ENCODE measurements at places on chromosomes 7 and 10. TPM values are rescaled to one million over a fixed set of nuclear protein-coding genes. Genes with fewer than 3 reads are reported as not detected.
A peak's percentile ranks its signal among the peaks of the same experiment; 100 is the strongest.

DNA sequence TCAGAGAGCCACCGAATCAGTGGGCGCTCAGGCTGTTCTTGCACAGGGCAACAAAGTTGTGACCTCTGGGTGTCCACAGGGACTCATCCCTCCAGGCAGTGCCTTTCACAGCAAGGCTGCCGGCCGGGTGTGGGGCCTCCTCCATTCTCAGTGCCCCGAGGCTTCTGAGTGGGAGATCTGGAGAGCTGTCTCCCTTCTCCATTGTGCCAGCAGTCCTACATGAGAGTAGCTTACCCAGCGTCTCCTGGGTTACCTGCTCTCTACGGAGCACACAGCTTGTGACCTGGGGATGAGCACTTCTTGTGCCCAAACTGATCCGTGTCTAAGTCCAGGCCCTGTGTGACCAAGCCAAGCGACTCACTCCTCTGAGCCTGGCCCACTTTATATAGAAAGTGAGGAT is 240.9 kb upstream of the GRB10 start:
- H3K27me3 ChIP-seq = no peaks in the 10 kb centered on the region
- DNase-seq = no peak
- H3K4me1 ChIP-seq = no peaks in the 10 kb centered on the region
- H3K36me3 ChIP-seq = no peaks in the 10 kb centered on the region
- no peak overlapping the region for H3K4me3 ChIP-seq
- H3K27ac ChIP-seq = no peak overlapping the region

- H3K36me3 ChIP-seq = no peaks in the 10 kb centered on the region
- peaks cover 14% of the 10 kb centered on the region for H3K27me3 ChIP-seq
Measured at GRCh38 chr7:90225181-90225580, 13.6 kb downstream of the STEAP2 start.

GRCh38 chr10:70432561-70433263 is 8.8 kb downstream of the NODAL start:
- H3K36me3 ChIP-seq = peaks cover 16% of the 10 kb centered on the region
- no peak overlapping the region for H3K27ac ChIP-seq
- peaks cover 10% of the 10 kb centered on the region for H3K4me1 ChIP-seq
- peak overlapping the region; percentile 35 for H3K4me3 ChIP-seq

GRCh38 chr10:45607276-45607675 is 65.3 kb downstream of the ZFAND4 start:
- peaks cover 1% of the 10 kb centered on the region for H3K36me3 ChIP-seq
- H3K4me3 ChIP-seq = no peak overlapping the region
- H3K4me1 ChIP-seq = no peaks in the 10 kb centered on the region
- no peaks in the 10 kb centered on the region for H3K27me3 ChIP-seq

GRCh38 chr7:36188266-36188665 is 35.2 kb downstream of the EEPD1 start:
- H3K4me1 ChIP-seq = peaks cover 3% of the 10 kb centered on the region
- H3K27me3 ChIP-seq = no peaks in the 10 kb centered on the region
- no peak overlapping the region for H3K4me3 ChIP-seq
- no peaks in the 10 kb centered on the region for H3K36me3 ChIP-seq

Gene TSPAN13
- total RNA-seq = 2.0 TPM

Gene CADPS2
- not detected for total RNA-seq

DNA sequence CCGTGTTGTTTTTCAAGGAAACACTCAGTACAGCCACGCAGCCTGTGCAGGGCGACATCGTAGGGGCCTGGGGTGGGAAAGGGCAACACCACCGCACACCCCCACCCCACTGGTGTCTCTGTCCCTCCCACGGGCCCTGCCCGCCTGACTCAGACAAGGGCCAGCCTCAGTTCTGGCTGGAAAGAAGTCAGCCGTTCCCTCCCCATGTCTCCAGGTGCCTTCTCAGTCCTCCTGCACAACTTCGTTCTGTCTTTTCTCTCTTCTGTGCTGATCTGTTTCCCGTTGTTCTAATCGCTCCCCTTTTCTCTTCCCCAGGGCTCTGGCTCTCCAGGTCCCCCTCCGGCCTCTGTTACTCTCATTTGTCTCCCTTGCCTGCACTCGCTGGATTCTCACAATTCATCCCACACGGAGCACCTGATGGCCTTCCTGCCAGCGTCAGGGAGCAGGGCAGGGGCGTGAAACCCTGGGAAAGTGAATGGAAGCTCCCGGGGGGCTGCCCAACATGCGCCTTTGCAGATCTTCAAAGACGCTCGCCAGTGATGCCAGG is 97.7 kb downstream of the WDR37 start:
- no peak for DNase-seq
- H3K4me3 ChIP-seq = no peak overlapping the region
- no peaks in the 10 kb centered on the region for H3K36me3 ChIP-seq

- H3K27me3 ChIP-seq = peaks cover 22% of the 10 kb centered on the region
- DNase-seq = no peak
- no peak overlapping the region for H3K4me3 ChIP-seq
Measured at GRCh38 chr7:143217806-143218205, 4.0 kb upstream of the TAS2R40 start.

GRCh38 chr7:50739744-50740435 is 42.8 kb downstream of the GRB10 start:
- peak; percentile 65 for DNase-seq
- no peaks in the 10 kb centered on the region for H3K27me3 ChIP-seq
- H3K36me3 ChIP-seq = no peaks in the 10 kb centered on the region
- H3K4me3 ChIP-seq = peak overlapping the region; percentile 54
- peaks cover 20% of the 10 kb centered on the region for H3K4me1 ChIP-seq

GRCh38 chr10:52895059-52895458 is 122.5 kb upstream of the MBL2 start:
- H3K4me3 ChIP-seq = no peak overlapping the region
- H3K4me1 ChIP-seq = no peaks in the 10 kb centered on the region
- H3K27me3 ChIP-seq = no peaks in the 10 kb centered on the region
- H3K27ac ChIP-seq = no peak overlapping the region

Gene ZNF722
- not detected for total RNA-seq

Gene ATP5MK
- 476 TPM for total RNA-seq

GRCh38 chr10:30828164-30828563 is 198.6 kb upstream of the LYZL2 start:
- H3K4me1 ChIP-seq = no peaks in the 10 kb centered on the region
- no peak overlapping the region for H3K27ac ChIP-seq
- no peaks in the 10 kb centered on the region for H3K27me3 ChIP-seq
- DNase-seq = no peak
- H3K36me3 ChIP-seq = no peaks in the 10 kb centered on the region
- H3K4me3 ChIP-seq = no peak overlapping the region

Gene EN2
- not detected for total RNA-seq

DNA sequence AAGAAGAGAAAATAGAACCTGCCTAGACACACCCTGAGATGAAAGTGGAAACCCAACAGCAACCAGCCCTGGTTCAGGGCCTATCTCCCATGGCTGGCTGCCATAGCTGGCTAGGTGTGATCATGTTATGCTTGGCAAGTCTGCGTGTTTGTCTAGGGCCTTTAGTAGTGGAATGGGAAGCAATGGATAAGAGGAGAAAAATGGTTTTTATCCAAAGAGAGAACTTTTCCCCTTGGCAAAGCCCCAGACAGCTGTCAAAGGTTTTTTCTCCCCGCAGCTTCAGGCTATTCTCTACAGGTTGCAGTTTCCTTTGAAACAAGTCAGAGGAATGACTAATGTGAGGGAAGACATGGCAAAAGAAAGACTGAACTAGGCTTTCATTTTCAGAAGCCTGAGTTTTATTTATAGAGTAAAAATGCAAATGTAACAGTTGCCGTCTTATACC is 161.5 kb downstream of the SEMA3D start:
- H3K27ac ChIP-seq = no peak overlapping the region
- no peak overlapping the region for H3K4me3 ChIP-seq
- H3K36me3 ChIP-seq = no peaks in the 10 kb centered on the region
- no peaks in the 10 kb centered on the region for H3K27me3 ChIP-seq

GRCh38 chr10:119754085-119754484 is 28.2 kb downstream of the INPP5F start:
- peaks cover 7% of the 10 kb centered on the region for H3K4me1 ChIP-seq
- H3K27me3 ChIP-seq = no peaks in the 10 kb centered on the region
- H3K4me3 ChIP-seq = no peak overlapping the region
- peaks cover 5% of the 10 kb centered on the region for H3K36me3 ChIP-seq

DNA sequence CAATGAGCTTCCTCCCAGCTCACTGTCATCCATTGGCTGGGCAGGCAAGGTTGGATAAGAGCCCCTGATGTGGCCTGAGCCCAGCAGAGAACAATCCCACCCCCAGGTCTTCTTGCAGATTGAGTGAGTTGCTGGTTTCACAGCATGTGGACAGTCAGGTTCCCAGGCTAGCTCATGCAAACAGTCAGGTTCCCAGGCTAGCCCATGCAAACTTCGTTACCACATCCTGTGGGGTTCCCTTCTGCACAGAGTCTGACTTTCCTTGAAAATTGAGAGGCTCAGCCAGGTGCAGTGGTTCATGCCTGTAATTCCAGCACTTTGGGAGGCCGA is 67.1 kb downstream of the TMEM130 start:
- H3K36me3 ChIP-seq = no peaks in the 10 kb centered on the region
- no peak overlapping the region for H3K4me3 ChIP-seq
- DNase-seq = no peak
- no peak overlapping the region for H3K27ac ChIP-seq

Gene SNX10
- 54.9 TPM for total RNA-seq

Gene OR2A12
- not detected for total RNA-seq

Gene CFAP58
- total RNA-seq = 1.1 TPM

- DNase-seq = no peak
- no peak overlapping the region for H3K4me3 ChIP-seq
- H3K27me3 ChIP-seq = peaks cover 39% of the 10 kb centered on the region
- H3K27ac ChIP-seq = no peak overlapping the region
Measured at GRCh38 chr10:124088915-124089314, 4.5 kb downstream of the CHST15 start.

DNA sequence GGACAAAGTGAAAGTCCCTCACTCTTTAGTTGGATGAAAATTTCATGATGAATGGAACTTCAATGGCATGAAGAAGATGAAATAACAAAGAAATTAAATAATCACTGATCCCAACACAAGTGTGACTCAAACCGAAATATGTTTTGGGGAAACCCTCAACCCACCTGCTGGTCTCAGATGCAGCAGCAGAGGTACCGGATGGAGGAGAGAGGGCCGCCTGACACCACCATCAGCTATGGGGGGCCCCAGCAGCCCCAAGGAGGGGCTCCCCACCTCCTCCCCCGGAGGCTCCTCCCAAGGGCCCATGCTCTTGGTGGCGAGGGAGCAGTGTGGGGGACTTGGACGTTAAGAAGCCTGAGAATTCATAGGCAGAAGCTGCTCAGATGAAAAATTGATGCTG is 137.2 kb upstream of the ADARB2 start:
- H3K4me3 ChIP-seq = no peak overlapping the region
- DNase-seq = no peak
- H3K27ac ChIP-seq = no peak overlapping the region

Gene HIBADH
- 23.1 TPM for total RNA-seq

Gene PDE6C
- not detected for total RNA-seq

GRCh38 chr7:94176694-94177200 is 172.6 kb upstream of the BET1 start:
- no peak for DNase-seq
- no peaks in the 10 kb centered on the region for H3K36me3 ChIP-seq
- peaks cover 7% of the 10 kb centered on the region for H3K4me1 ChIP-seq
- H3K27me3 ChIP-seq = peaks cover 12% of the 10 kb centered on the region
- no peak overlapping the region for H3K27ac ChIP-seq

DNA sequence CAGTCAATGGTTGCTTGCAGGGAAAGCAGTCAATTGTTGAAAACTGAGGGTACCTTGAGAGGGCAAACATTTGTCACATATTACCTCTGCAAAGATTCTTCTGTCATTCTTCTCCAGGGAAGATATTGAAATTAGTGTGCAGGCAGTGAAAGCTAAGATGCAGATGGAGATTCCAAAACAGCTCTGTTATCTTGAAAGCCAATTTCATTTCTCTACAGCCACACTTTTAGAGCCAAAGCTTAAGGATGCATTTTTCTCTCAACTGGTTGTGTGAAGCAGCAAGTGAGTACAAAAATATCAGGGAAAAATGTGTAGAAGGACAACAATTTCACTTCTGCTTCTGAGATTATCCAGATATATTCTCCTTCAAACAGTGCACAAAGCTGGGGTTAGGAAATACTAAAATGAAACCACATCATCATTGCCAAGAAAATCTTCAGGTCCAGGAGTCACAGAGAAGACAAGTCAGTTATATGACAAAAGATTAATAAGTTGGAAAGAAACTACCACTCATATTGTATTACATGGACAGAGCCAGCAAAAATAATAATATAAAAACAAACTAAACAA is 16.3 kb downstream of the SGMS1 start:
- H3K27ac ChIP-seq = no peak overlapping the region
- H3K27me3 ChIP-seq = peaks cover 2% of the 10 kb centered on the region
- DNase-seq = no peak
- H3K4me1 ChIP-seq = peaks cover 33% of the 10 kb centered on the region

DNA sequence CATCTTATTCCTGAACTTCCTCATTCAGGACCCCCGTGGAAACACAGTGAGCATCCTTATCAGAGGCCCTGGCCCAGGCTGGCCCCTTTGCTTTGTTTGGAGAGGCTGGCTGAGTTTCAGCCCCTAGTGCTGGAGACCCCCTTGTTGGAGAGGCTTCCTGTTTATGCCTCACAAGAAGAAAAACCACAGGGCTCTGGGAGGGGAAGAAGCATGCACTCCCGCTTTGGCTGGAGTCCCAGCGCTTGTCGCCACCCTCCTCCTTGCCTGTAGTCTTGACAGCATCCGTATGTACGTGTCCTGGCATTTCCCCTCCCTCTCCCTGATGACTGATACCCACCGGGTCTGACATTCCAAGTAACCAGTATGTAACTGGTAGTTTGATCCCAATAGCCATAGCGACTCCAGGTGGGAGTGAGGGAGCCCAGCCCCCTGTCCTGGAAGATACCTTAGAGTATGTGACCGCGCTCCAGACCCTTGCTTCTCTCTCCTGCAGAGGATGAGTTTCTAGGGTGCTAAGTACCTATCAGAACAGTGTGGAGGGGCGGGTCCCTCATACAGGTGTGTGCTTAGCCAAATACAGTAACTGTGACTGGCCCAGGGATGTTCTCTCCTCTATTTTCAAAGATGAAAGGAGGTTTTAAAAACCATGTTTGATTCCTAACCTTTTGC is 6.9 kb upstream of the ATP6V0E2 start:
- peak overlapping the region; percentile 28 for H3K27ac ChIP-seq
- peaks cover 68% of the 10 kb centered on the region for H3K4me1 ChIP-seq
- H3K4me3 ChIP-seq = no peak overlapping the region
- no peak for DNase-seq

DNA sequence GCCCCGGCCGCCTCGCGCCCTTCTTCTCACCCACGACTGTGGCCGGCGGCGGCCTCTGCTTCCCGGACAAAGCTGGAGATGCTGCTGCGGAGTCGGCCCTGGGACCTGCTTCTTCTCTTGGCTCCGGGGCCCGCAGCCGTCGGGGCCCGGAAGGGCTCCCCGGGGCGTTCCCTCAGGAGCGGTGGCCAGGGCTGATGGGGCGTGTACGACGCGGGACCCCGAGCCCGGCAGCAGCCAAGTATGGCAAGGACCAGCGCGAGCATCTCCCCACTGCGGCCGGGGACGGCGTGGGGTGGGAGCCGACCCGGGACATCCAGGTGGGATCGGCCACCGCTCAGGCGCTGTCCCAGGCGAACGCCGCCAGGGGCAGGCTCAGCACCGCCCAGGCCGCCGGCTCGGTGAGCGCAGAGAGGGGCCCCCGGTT is 27.6 kb upstream of the BMS1 start:
- no peak for DNase-seq
- H3K4me1 ChIP-seq = peaks cover 5% of the 10 kb centered on the region
- H3K27me3 ChIP-seq = peaks cover 52% of the 10 kb centered on the region
- no peak overlapping the region for H3K4me3 ChIP-seq
- H3K27ac ChIP-seq = no peak overlapping the region
- no peaks in the 10 kb centered on the region for H3K36me3 ChIP-seq
